ENCODE measurements at places on chromosomes 2 and 18.

DNA sequence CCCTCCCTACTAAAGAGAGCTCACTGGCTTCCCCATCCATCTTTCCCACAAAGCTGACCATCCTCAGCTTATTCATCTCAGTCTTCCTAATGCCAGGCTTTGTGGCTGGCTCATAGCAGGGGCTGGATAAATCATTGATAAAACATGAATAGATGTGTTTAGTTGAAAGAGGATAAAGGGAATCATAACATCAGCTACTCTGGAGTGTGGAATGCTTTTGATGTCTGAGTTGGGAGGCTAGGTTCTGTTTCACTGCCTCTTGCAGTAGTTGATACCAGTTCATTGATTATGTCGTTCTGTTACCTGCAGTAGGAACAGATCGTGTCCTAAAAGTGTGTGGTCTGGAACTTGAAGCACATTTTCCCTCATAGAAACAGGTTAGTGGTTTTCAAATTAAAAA lies 66.3 kb upstream of the HK2 start:
- DNase-seq: no peak

DNA sequence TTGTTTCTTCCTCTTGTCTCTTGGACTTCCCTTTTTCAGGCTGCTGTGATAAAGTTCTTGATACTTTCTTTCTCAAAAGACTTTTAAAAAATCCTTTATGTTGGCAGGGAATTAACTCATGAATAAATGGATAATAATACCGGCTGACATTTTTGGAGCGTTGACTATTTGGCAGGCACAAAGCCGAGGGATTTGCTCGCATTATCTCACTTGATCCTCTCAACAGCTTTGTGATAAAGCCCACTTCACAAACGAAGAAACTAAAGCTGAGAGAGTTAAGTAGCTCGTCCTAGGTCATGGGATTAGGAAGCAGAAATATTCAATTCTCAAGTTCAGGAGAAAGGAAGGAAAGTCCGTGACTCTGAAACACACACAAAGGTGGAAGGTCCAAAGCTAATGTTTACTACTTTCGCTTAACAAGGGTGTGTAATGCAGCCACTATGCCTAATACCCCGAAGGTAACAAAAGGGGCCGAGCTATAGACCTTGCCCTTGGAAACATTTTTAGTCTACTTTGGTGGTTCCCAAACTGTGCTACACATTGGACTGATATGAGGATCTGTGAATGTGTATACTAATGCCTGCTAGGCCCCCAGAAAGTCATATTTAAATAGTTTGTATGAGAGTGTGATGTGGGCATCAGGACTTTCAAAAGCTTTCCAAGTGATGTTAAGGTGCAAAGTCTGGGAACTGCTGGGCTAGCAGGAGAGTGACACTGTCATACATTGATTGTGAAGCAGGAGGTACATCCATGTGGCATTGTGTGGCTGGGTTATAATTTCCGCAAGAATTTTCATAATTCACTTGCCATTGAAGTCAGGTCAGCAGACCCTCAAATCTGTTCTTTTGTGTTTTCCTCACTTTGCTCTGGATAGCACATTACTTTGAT lies 508.4 kb downstream of the PLCL1 start:
- DNase-seq: no peak

- DNase-seq: no peak
Measured at GRCh38 chr2:235234736-235235135, 259.1 kb upstream of the AGAP1 start.

GRCh38 chr2:28768422-28768821 lies 16.8 kb downstream of the PPP1CB start:
- DNase-seq: no peak

DNA sequence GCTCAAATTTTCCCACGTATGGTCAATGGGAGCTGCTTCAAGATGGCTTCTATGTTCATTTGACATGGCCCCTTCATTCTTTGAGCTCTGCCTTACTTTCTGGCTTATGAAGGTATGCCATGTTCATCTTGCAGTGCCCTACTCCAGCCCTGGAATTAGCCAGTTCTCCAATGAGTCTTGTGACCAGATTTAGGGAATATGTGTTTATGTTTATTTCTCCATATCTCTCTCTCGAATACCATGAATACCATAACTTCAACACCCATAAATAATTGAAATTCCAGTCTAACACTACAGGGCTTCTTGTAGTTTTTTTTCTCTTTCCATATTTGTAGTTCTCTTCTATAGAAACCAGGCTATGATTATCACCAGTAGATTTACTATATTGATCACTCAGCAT lies 39.7 kb downstream of the EPB41L5 start:
- no peak for DNase-seq

- no peak for DNase-seq
Measured at GRCh38 chr18:57077786-57078552, 68.9 kb upstream of the BOD1L2 start.

- DNase-seq: no peak
Measured at GRCh38 chr2:43899589-43899988, 60.8 kb downstream of the ABCG8 start.

DNA sequence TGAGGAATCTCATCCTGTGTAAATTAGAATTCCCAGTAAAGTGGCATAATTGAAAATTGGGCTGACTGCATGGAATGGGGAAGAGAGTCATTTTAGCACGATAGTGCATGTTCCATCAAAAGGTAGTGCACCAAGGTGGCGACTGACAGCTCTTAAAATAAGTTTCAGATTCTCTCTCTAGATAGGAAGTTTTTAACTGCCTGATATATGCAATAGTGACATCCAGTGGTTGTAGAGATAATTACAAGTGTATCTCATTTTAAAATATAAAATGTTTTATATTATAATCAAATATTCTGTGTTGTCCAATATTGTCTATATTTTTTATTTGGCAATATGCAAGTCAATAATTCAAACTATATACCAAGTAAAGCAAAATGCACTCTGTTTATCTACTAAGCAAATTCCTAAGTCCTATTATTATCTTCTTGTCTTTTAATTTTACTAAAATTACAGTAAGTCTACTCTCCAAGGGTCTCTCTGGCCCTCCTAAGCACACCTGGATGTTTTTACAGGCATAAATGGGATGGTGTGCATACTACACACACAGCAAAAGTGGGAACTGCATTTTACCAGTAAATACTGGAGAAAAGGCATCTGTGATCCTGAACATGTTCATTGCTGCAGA lies 397.7 kb upstream of the HNRNPA3 start:
- DNase-seq: peak; percentile 28

GRCh38 chr2:74552914-74553811 lies 579 bp downstream of the LOXL3 start:
- DNase-seq: peak; percentile 38

GRCh38 chr18:53790786-53791185 lies 433.7 kb downstream of the MBD2 start:
- no peak for DNase-seq

GRCh38 chr2:67528320-67528719 lies 131.2 kb downstream of the ETAA1 start:
- no peak for DNase-seq

DNA sequence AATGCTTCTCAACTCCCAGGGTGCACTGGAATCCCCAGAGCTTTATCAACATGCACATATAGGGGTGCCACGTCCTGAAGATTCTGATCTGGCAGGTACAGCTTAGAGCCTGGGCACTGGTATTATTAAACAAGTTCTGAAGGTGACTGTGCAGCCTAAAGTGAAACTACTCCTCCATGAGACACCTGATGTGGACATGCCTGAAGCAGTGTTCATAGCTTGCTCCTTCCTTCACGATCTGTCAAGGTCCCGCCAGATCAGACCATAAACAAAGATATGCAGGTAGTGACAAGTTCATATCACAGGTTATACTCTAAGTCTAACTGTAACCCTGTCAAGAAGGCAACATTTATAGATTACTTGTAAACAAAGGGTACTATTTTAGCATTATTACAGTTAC lies 65.3 kb upstream of the DNER start:
- DNase-seq: no peak

DNA sequence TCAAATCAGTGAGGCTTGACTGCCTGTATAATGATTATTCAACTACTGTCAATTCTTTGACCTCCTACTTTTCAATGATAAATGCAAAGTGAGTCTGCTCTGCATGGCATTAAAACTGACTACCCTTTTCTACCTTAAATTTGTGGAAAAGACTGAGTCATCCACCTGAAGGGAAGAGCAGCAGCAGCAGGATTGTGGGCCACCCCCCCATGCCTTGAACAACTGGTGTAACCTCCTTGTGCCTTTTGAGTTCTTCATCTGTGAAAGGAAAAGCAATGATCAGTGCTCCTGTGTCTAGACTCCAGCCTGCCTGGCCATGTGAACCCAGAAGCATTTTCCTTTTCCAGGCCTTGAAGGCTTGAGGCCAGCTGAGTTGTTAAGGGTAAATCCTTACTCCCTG lies 102.9 kb downstream of the OSR1 start:
- no peak for DNase-seq

DNA sequence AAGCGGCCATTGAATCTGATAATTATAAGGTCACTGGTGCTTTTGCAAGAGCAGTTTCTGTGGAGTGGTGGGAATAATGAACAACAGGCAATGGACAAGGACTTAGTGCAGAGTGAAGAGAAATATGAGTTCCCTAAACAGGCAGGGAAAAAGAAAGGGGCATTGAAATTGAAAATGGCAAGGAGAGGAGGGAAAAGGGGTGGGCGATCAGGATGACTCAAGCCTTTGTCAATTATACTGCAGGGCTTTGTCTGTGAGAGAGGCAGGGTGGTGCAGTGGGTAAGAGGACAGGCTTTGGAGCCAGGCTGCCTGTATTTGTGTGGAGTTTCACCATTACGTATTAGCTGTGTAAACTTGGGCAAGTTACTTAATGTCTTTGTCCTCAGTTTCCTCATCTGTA lies 29.5 kb upstream of the PAIP2B start:
- no peak for DNase-seq

GRCh38 chr2:217943446-217944321 lies 59.1 kb downstream of the TNS1 start:
- peak; percentile 35 for DNase-seq

Data from erythroblast (primary cell).